ENCODE measurements at places on chromosomes 7 and 10. TPM values are rescaled to one million over a fixed set of nuclear protein-coding genes. Genes with fewer than 3 reads are reported as not detected.
A peak's percentile ranks its signal among the peaks of the same experiment; 100 is the strongest.

DNA sequence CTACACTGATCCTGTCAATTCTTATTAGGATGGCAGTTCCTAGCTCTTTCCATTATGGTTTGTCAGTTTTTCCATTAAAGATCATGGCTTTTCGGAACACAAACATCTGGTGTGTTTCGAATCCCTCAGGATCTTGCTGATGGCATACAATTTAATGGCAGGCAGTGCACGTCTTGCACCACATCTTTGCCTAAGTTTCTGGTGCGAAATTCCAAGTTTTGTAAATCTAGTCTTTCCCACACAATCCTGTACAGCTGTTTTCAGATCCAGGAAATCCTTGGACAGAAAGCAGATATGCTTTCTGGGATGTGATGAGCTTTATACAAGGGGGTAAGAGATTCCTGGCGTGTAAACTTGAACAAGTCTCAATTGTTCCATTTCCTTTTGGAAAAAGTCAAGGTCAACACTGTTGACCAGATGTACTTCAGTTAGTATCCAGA is 224.3 kb upstream of the PHYHIPL start:
- no peak for DNase-seq
- peaks cover under 1% of the 10 kb centered on the region for H3K27me3 ChIP-seq
- no peaks in the 10 kb centered on the region for H3K36me3 ChIP-seq
- H3K4me1 ChIP-seq, result no peaks in the 10 kb centered on the region
- no peak overlapping the region for H3K27ac ChIP-seq
- no peak overlapping the region for H3K4me3 ChIP-seq

PNLIPRP2 gene
- total RNA-seq, result not detected

DNA sequence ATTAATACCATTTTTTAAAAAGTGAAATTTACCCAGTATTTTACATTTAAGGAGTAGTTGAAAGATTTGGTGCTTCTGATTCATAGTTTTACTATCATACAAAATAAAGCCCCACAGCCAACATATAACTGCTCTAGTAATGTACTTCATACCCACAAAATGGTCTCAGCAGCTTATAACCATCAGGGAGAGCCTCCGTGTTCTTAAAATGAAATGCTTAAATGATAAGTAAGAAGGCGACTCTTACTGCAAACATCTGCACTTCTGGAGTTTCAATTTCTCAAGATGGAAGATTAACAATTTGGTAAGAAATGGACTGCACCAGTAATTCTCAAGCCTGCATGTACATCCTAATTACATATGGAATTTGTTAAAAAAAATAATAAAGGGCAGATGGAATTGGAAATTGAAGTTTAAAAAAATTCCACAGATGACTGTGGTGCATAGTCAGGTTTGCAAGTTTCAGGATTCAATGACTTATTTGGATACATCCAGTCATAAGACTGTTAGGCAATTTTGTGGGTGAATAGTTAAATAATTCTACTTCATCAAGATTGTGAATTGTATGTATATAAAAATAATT is 461.0 kb downstream of the KIF20B start:
- no peak overlapping the region for H3K4me3 ChIP-seq
- H3K4me1 ChIP-seq, result no peaks in the 10 kb centered on the region
- no peaks in the 10 kb centered on the region for H3K27me3 ChIP-seq
- no peak for DNase-seq
- no peak overlapping the region for H3K27ac ChIP-seq

SAP25 gene
- 11.2 TPM for total RNA-seq

DNA sequence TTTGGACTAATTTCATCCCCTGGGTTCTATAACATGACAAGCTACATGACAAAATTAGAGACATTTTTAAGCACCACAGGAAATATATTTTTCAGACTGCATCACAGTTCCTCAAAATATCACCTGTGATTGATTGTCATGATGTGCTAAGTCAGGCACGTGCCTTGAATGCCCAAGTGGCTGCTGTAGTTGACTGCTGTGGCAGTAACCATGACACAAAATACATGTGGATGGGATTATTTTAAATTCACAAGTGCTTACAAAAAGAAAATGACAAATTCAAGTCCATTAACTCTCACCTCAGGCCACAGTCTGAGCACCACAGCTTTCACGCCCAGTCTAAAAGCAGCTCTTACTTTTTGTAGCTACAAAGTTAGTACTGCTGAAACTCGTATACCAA is 45.5 kb downstream of the TNPO3 start:
- H3K27ac ChIP-seq, result peak overlapping the region; percentile 77
- peaks cover 29% of the 10 kb centered on the region for H3K4me1 ChIP-seq
- peaks cover 46% of the 10 kb centered on the region for H3K36me3 ChIP-seq
- no peaks in the 10 kb centered on the region for H3K27me3 ChIP-seq
- H3K4me3 ChIP-seq, result no peak overlapping the region

TEX36 gene
- total RNA-seq, result not detected

DNA sequence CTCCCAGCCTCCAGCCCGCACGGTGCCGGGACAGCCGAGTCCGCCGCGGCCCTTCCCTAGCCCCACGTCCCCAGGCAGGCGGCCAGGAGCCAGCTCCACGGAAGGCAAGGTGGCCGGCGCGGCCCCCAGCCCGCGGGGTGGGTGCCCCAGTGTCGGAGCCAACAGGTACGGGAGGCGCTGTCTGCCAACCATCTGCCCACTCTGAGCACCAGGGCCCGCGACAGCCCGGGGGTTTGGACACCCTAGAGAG is 75.8 kb downstream of the CALN1 start:
- H3K27me3 ChIP-seq, result peaks cover 20% of the 10 kb centered on the region
- H3K4me1 ChIP-seq, result no peaks in the 10 kb centered on the region
- H3K27ac ChIP-seq, result no peak overlapping the region
- H3K36me3 ChIP-seq, result no peaks in the 10 kb centered on the region
- H3K4me3 ChIP-seq, result no peak overlapping the region

CPXM2 gene
- total RNA-seq, result not detected

DNA sequence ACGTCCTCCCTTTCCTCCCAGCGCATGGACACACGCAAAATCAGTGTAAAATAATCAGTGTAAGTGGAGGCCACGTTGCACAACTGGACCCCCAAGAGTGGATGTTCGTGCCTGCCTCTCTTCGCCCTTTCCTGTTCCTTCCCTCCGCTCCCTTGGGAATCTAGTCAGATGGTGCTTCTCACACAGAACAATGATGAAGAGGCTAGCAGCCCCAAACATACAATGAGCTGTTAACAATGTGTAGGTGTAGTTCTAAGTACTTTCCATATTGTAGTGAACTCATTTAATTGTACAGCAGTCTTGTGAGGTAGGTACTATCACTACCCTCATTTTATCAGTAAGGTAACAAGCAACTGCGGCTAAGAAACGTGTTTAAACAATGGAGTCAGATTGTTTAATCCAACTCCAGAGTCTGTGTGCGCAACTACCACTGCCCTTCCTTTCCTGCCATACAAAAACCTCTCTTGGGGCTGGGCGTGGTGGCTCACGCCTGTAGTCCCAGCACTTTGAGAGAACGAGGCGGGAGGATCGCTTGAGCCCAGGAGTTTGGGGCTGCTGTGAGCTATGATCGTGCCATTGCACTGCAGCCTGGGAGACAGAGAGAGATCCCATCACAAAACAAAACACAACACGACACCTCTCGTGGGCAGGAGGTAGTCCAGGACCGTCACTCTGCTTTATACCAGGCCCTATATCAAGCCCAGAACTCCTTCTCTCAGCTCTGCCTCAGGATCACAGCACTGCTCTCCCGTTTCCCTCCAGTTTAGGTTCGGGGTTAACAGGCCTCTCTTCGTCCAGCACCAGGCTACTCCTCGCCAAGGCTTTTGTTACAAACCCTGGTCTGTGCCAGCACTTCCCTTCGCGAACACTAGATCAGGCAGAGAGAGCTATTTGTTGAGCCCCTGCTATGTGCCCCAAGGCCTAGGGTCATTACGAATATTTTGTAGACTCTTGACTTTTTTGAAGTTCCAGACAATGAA is 1.1 kb downstream of the FKBP9 start:
- H3K4me3 ChIP-seq, result peak overlapping the region; percentile 79
- peaks cover 31% of the 10 kb centered on the region for H3K27me3 ChIP-seq
- no peak for DNase-seq
- H3K36me3 ChIP-seq, result peaks cover 2% of the 10 kb centered on the region
- H3K27ac ChIP-seq, result peak overlapping the region; percentile 2

DNA sequence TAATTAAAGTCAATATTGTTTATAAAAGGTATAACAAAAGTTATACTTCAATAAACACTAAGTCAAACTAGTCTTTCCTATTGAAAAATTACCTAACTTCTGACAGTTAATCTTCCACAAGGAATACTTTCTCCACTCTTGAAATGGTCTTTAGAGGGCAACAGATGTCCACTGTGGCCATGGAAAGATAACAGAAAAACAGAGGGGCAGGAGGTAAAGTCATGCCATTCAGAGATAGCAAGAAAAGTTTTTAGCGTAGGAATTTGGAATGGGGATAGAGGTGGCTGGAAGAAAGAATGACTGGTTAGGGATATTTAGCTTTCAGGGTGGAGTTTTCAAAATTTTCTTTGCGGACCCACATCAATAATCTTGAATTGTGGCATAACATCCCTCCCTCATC is 34.7 kb downstream of the HYCC1 start:
- H3K36me3 ChIP-seq, result peaks cover 27% of the 10 kb centered on the region
- no peak overlapping the region for H3K4me3 ChIP-seq
- H3K27ac ChIP-seq, result no peak overlapping the region
- no peaks in the 10 kb centered on the region for H3K27me3 ChIP-seq

DNA sequence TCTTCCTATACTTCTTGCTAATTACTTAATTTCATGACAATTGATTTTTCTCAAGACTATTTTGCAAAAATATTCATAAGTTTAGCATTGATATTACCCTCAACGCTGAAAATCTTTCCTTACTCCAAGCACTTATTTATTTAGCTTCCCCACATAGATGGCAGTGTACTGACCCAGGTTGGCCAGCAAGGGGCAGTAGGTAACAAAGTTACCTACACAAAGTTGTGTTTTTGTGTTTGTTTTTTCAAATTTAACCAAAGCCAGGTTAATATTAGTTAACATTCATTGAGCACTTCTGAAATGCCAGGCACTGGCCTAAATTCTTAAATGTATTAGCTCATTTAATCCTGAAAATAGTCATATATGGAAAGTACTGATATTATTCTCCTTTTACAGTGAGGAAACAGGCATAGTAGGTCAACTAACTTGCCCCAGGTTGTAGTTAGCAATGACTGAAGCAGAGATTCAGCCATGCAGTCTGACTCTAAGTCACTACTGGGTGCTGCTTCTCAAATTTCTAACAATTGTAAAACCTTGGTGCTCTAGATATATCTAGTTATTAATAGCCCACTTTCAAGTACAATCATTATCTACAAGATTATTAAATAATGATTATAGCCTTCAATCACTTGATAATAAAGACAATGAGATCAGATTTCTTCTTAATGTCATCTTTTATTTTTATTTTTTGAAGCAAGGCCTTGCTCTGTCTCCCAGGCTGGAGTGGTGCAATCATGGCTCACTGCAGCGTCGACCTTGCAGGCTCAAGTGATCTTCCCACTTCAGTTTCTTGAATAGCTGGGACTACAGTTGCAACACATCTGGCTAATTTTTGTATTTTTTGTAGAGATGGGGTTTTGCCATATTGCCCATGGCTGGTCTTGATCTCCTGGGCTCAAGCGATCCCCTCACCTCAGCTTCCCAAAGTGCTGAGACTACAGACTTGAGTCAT is 5.8 kb upstream of the GGCT start:
- no peak overlapping the region for H3K4me3 ChIP-seq
- no peak overlapping the region for H3K27ac ChIP-seq

DNA sequence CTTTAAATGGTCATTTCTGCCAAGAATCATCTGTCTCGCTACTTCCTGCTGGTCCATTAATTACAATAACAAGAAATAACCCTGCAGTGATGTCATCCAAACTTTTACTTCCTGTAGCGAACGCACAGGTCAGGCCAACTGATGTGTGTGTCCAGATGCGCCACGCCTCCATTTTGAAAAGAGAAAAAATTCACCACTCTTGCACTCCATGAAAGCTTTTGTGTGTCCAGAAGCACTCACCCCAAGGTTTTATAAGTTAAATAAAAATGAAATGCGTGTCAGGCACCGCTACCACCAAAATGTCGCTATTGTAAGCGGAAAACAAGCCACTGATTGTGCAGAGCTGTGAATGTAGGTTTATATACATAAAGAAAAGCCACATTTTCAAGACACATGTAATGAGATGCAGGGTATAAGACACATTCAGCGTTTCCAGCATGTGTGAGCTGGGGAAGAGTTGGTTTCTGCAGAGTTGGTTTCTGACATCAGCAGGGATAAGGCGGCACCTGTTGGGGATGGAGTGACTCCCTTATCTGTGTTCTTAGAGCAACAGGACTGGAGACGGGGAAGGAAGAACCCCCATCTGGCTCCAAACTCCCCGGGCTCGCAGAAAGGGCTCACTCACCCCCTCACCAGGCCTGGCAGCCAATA is 83.3 kb downstream of the CTBP2 start:
- no peak overlapping the region for H3K27ac ChIP-seq
- no peaks in the 10 kb centered on the region for H3K4me1 ChIP-seq
- DNase-seq, result no peak

- H3K27me3 ChIP-seq, result no peaks in the 10 kb centered on the region
- H3K36me3 ChIP-seq, result no peaks in the 10 kb centered on the region
- H3K4me3 ChIP-seq, result no peak overlapping the region
Measured at GRCh38 chr10:76915316-76915715, 722.3 kb downstream of the KCNMA1 start.

- peaks cover 25% of the 10 kb centered on the region for H3K4me1 ChIP-seq
- H3K36me3 ChIP-seq, result peaks cover 11% of the 10 kb centered on the region
- H3K4me3 ChIP-seq, result peak overlapping the region; percentile 92
- DNase-seq, result peak; percentile 12
- peak overlapping the region; percentile 95 for H3K27ac ChIP-seq
Measured at GRCh38 chr7:152674860-152675758, 832 bp downstream of the XRCC2 start.

DNA sequence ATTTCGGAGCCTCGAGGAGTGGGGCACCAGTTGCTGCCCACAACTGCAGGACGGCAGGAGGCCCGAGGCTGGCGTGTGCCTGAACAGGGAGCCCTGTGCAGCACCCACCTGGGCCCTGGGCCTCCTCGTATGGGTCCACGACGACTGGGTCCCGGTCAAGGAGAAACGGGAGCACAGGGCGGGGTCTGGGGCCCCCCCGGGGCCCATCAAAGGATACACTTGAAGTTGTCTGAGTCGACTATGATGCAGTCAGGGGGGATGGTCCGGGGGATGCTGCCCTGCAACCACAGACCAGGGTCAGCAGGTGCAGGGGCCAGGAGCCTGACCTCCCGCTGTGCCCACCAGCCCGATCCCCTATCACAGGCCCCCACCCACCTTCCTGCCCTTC is 28.5 kb upstream of the NKX6-2 start:
- H3K4me1 ChIP-seq, result no peaks in the 10 kb centered on the region
- DNase-seq, result no peak

SEC31B gene
- 50.5 TPM for total RNA-seq

All from activated T-helper 1 cell treated with anti-CD3 and anti-CD28 coated beads, Interleukin-12 subunit alpha, Interleukin-12 subunit beta, Interleukin-2, Interleukin-4 antibody, amounts not matched to agents 30 ng/mL and 10 ng/mL and 1 ng/mL, durations not matched to agents 14 hours and 24 hours and 36 hours (primary cell).